OCI-LY7 (cell line): ENCODE measurements at places on chromosomes 4 and X. TPM values are rescaled to one million over a fixed set of nuclear protein-coding genes. Genes with fewer than 3 reads are reported as not detected.

- DNase-seq, result no peak
Observed at GRCh38 chrX:23792861-23793553, 10.0 kb downstream of the SAT1 start.

DNA sequence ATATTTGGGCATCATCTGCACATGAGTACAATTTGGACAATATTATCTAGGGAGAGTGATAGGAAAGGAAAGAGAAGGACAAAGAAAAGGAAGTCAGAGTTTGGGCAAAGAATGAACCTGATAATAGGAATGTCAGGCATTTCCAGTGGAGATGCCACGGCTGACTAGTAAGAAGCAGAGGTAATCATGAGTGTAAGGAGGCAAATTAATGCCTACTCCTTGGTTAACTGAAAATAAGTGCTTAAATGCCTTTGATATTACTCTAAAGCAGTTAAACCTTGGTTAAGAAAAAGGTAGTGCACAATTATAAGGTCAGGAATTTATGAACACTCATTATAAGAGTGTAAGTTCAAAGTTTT, 99.2 kb upstream of the DDIT4L start:
- no peak for DNase-seq

DNA sequence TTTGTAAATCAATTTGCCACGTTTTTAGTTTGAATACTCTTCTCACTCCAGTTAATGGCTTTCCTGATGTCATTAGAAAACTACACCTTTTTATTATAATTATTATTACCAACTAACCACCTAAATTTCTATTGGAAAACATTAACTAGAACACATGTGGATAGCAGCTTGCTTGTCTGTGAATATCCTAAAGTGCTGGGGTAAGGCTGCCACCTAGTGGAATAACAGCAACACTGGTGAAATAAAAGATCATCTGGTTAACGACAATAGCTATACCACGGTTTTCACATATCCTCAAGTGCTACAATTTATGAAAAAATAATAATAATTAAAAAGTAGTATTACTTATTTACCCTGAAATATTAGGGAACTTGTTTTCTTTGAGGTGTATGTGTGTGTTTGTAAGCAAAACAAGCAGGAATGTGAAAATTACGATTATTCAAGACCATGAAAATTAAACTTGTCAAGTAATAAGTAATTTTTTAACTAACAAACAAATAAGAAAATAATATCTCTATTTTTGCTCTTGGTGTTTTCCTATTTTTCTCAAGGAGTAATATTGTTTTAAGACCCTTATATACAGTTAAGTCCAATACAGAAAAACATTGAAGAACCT, 130.1 kb upstream of the TECRL start:
- DNase-seq, result peak; percentile 61

DNA sequence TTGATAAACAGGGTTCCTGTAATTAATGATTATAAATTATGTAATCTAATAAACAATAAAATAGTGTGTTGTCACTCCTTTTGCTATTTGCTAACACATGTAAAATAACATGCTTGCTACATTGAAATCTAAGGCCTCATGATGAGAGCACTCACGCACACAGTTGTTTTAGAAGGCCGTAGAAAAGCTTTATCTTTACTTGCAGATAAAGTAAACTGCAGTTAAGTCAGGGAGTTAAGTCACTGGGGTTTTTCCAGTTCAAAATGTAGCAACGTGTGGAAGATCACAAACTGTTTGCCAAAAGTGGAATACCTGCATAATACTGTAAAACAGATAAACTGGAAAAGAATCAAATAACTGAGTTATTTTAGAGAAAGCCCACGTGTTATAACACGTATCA, 187.3 kb upstream of the PACRGL start:
- no peak for DNase-seq

GRCh38 chr4:186781032-186781917, 57.6 kb upstream of the FAT1 start:
- DNase-seq, result no peak

DNA sequence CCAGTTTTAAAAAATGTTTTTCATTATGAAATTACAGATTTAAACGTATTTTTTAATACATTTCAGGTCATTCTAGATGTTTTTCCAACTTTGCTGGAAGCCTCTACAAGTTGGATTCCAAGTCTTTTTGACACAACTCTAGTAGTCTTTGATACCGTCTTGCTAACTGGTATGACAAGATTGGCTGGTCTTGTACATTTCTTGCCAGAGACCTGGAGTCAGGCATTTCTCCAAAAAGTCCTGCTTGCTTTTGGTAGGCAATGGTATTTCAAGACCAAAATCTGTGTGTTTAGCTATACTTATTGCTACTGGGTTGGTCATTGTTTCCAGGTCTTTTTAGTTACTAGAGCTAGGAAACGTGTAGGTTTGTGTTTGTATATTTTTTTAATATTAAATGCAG, 64.6 kb downstream of the SLAIN2 start:
- no peak for DNase-seq

DNA sequence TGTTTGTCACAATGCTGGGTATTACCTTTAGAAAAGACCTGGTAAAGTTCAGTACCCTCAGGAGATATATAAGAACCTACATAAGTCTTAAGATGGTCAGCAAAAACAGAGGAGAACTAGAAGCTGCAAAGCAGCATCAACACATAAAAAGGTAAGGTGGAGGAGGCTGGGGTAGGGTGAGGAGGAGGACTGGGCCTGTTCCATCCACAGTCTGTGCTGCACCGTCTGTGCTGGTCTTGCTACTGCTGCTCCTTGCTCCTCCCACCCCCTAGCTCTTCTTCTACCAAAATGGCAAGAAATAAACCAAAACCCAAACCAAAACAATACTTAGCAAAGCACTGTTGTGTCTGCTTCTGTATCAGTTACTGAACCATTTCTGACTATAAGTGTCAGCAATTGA, 102.2 kb downstream of the CDS1 start:
- no peak for DNase-seq

GRCh38 chrX:31331928-31332327, 260.1 kb upstream of the FTHL17 start:
- DNase-seq, result no peak

DNA sequence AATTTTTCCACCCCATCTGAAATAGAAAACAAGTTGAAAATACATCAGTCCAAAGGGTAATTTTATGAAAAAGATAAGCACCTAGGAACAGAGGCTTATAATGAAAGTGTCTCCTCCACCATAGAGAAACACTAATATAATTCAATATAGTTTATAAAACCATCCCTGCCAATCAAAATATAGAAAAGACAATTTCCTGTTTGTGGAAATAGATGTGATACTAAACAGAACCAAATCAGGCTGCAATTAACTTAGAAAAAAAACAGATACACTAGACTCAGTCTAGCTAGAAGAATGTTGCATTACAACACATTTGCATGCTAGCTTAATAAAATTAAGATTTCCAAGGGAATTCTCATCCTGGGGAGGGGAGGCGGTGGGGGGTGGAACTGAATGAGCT, 68.2 kb downstream of the ENOX2 start:
- DNase-seq, result no peak

DNA sequence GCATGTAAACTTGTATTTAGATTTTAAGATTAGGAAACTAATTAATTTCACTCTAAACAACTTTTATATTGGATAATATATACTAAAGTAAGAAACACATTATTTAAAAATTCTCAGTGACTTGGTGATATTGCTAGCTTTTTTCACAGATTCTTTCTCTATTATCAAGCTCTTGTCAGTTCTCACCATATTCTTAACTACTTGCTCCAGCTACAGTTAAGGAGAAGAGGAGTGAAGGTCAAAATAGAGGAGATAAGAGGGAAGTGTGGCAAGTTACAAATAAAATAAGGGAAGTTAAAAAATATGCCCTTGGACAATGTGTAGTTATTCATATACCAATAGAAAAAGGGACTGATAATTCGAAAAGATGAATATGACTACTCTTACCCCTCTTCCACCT, 34.7 kb upstream of the NAF1 start:
- no peak for DNase-seq

GRCh38 chr4:174320494-174321199, 36.9 kb downstream of the CEP44 start:
- no peak for DNase-seq

DNA sequence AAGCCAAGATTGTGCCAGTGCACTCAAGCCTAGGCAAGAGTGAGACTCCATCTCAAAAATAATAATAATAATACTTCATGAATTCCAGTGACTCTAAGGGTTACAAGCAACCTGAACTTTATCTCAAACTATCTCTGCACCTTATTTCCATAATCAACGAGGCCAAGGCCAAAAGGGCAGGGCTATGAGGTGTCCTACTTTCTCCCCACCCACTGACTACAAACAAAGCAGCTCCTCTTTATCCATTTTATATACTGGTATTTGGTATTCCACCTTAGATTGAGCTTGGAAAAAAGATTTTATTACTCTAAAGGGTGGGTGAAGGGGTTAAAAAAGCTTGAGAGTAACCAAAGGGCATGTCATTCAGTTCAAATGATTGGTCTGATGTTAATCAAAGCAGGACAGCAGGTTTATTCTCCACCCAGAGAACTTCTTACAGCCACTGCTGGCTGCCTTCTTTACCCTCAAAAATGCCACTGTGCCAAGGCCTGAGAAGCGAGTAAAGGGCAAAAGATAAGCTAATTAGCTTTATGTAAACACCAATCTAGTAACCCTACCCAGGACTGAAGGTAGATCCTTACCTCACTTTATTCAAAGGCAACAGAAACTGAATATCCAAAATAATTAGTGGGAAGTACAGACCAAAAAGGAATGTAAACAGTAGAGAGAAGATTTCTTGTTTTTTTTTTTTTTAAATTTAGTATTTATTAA, 28.2 kb downstream of the APOO start:
- DNase-seq, result no peak

DNA sequence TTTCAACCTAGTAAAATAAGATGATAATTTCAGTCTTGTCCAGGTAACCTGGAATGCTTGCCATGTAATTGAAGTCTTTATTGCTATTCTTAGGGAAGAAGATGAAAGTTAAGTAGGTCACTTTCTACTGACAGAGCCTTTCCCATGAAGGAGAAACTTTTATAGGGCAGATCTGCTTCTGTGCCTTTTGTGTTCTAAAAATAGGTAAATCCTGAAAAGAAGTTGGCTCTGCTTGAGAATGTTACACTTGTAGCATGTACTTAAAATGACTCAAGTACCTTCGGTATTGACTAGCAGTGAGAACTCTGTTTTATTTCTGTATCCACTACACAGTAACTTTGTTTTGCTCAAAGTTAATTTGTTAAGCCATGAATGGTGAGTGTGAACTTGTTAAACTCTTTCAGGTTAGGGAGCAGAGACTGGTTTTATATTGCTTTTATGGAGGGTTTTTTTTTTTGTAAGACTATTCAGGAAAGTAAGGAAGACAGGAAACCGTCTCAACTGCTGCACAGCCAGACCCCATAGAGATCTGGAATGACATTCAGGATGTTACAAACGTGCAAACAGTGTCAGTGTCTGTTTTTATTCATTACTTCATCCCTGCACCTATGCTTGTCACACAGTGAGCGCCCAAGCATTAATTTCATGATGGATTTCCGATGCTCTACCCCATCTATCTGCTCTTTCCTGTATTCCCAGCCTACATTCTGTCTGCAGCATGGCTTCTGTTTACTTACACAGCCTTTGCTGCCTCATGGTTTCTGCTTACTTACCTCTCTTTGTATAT, 53.0 kb downstream of the SEPTIN11 start:
- DNase-seq, result no peak

DNA sequence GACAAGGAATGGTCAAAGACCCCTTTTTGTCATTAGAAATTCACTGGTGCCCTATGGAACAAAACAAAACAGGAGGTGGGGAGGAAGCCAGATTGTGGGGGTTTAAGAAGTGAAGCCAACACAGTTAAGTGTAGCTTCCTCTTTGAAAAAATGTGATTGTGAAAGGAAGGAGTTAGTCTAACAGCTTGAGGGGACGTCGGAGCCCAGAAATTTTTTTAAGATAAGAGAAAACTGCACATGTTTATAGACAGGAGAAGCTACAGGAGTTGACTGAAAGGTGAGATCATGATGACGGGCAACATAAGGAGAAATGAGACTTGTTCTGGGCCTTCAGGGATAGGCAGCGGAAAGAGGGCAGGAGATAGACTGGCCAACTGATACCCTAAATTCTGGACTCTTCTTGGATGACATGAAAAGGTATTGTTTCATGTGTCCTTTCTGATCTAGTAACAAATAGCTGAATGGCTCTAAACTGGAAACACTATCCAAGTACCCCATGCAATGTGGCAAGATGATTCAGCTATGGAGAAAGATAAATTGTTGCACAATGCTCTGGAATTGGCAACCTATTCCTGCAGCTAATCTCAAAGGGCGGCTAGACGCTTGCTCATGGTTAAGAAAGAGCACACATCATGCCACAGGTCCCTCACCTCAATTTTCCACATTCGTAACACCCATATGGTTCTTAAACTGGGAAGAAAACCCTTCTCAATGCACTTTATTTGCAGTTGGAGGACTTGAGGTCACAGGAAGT, 3.7 kb upstream of the HDAC8 start:
- DNase-seq, result no peak

XAGE1A gene
- total RNA-seq, result not detected in 2 replicates

ADRA2C gene
- 0.21 TPM in 1 of 2 replicates, not detected in the other for total RNA-seq

USP17L17 gene
- not detected in 2 replicates for total RNA-seq

GSX2 gene
- total RNA-seq, result not detected in 2 replicates

CT45A2 gene
- not detected in 2 replicates for total RNA-seq

TNIP3 gene
- total RNA-seq, result not detected in 2 replicates

CNGA1 gene
- not detected in 2 replicates for total RNA-seq

DYNLT3 gene
- 18.6 and 21.8 TPM in 2 replicates for total RNA-seq
